ENCODE measurements at places on chromosomes 6 and 20. TPM values are rescaled to one million over a fixed set of nuclear protein-coding genes. Genes with fewer than 3 reads are reported as not detected.

RBPJL gene
- total RNA-seq = not detected

TAF4 gene
- 5.7 TPM for total RNA-seq

FGD2 gene
- total RNA-seq = 0.33 TPM

PRDM1 gene
- total RNA-seq = not detected

SLC17A1 gene
- total RNA-seq = not detected

PGC gene
- total RNA-seq = not detected

POU5F1 gene
- 4.3 TPM for total RNA-seq

FAM83B gene
- not detected for total RNA-seq

GRCh38 chr20:309841-310644 is 12.7 kb downstream of the ZCCHC3 start:
- DNase-seq = peak; percentile 97

DNA sequence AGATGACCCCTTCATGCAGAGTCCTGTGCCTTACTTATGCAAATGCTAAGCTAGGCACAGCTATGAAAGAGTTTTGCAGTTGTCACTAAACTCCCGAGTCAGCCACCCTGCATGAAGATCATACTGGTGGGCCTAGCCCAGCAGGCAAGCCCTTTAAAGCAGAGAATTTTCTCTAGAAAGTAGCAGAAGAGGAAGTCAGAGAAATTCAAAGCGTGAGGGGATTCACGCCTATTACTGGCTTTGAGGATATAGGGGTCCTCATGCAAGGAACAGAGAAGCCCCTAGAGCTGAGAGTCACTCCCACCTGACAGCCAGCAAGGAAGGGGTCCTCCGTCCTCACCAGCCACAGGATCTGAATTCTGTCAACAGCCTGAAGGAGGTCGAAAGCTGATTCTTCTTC is 54.6 kb downstream of the MYB start:
- DNase-seq = no peak

- DNase-seq = no peak
Measured at GRCh38 chr6:5828296-5828695, 178.4 kb downstream of the NRN1 start.

GRCh38 chr6:139521338-139521737 is 146.9 kb upstream of the CITED2 start:
- DNase-seq = no peak

- no peak for DNase-seq
Measured at GRCh38 chr6:130409418-130410100, 43.7 kb downstream of the TMEM200A start.

DNA sequence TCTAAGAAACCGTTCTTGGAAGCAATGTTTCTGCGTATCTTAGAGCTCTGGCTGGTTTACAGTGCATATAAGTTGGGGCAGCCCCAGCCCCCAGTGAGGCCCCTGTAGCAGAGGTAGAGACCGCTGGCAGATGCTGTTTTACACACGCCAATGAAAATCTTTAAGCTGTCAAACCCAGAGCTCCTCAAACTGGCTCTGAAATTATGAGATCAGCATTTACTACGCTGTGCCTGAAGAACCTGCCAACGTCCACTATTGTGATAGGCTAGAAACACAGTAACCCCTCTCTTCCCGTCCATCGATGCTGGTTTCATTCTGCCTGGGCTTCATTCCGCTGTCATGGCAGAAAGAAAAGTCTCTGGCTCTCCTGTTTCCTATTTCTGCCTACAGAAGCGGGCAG is 160.6 kb downstream of the SMOC2 start:
- no peak for DNase-seq

DNA sequence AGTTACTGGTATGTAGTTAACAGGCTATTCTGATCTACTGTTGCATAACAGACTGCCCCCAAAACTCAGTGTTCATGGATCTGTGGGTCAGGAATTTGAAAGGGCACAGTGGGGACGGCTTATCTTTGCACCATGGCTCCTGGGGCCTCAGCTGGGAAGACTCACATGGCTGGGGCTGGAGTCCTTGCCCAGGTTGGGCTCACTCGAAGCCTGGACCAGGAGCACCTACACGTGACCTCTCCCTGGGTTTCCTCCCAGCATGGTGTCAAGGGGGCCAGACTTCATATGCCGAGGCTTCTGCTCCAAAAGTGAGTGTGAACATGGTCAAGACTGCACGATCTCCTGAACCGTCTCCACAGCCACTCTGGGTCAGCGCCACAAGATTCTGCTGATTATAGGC is 11.7 kb downstream of the SYNDIG1 start:
- DNase-seq = no peak

DNA sequence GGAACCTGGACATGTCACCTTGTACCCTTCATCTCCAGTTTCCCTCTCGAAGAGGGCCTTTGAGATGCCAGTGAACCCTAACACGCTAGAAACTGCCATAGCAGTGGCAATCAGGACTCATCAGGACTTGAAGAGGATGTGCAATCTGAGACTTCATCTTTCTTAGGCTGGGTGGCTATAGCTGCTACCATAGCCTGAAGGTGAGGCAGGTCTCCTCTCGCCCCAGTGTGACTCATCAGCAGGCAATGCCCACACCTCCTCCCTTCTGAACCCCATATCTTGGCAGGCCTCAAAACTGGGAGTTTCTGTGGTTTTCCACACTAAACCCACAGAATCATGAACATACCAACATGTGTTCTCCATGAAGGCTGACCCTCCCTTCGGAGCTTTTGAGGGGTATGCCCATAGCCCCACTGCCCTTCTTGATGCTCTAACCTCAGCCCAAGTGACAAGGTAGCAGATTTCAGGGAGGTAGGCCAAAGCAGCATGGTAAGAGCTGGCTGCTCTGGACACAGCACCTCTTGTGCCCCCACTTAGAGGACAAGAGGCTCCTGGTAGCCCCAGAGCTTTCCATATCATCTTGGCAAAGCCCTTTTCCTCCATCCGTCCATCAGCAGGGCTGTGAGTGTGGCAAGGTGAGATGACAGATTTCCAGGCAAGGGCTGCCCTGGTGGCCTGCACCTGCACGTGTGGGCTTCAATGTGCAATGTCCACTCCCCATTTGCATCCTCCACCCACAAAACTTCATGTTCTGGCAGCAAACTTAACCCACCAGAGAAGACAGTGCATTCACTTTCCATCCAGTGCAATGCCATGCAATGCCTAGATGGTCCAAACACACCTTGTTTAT is 2.6 kb downstream of the BLCAP start:
- DNase-seq = peak; percentile 23

GRCh38 chr6:152054441-152054840 is 247.0 kb downstream of the ESR1 start:
- DNase-seq = no peak

DNA sequence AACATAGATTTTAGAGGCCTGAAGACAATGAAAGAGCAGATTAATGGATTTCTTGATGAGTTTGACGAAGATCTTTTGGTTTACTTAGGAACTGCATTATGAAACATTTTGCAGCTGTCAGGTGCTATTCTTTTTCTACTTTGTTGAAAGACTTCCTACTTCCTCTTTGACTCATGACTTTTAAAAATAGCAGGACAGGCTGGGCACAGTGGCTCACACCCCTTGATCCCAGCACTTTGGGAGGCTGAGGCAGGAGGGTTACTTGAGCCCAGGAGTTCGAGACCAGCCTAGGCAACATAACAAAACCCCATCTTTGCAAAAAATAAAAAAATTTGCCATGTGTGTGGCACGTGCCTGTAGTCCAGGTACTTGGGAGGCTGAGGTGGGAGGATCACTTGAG is 52.0 kb downstream of the ITCH start:
- no peak for DNase-seq

GRCh38 chr6:153814136-153814535 is 224.9 kb upstream of the OPRM1 start:
- DNase-seq = no peak

- no peak for DNase-seq
Measured at GRCh38 chr6:3061501-3061941, 6.8 kb upstream of the RIPK1 start.

GRCh38 chr20:55746723-55747122 is 258.6 kb downstream of the CBLN4 start:
- no peak for DNase-seq

DNA sequence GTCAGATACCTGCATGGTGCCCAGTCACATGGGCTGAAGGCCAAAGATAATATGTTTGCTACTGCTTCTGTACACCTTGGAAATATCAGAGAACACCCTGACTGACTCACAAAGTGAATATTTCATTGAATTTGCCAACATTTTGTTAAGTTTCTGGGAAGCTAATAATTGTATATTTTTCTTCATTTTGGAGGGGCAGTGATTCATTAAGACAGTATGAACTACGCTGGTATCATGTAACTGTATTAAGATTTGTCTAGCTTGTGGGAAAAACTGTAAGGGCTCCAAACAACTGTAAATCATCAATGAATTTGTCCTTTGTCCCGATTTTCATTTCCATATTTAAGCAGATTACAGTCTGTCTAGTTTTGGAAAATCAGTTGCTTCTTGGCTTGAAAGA is 102.3 kb upstream of the CCN2 start:
- DNase-seq = no peak

- DNase-seq = no peak
Measured at GRCh38 chr6:48229841-48230240, 118.8 kb upstream of the PTCHD4 start.

DNA sequence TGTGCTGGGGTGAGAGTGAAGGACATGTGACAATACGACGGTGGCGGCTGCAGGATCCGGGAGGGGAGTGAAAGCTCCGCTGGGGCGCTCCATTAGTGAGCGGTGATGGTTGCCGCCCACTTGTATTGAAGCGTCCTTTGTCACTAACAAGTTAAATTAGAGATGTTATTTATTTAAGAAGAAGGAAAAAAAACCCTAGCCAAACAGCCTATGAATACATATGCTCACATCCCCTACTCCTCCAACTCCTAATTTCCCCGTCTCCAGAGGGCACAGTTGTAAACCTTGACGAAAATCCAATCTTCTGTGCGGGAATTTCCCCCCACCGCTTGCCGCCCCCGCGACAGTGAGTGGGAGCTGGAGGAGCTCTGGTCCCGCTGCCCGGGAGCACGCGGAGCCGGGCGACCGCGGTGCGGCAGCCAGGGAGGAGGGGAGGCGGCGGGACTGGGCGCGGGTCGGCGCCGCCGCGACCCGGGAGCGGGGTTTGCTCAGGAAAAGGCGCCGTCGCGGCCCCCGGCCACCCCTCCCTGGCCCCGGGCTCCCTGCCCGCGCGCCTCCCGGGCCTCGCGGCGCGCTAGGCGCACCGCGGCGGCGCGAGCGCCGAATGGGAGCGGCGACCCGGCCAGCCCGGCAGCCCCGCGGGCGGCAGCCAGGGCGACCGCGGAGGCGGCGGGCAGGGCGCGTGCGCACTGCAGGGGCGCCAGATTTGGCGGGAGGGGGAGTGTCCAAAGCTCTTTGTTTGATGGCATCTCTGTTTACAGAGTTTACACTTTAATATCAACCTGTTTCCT is at the start of gene MYB:
TSS of gene MYB (plus strand) at position 767 of the 791 bp plus-strand sequence. CDS start 206 bp downstream, outside the sequence.
- DNase-seq = peak; percentile 50

DNA sequence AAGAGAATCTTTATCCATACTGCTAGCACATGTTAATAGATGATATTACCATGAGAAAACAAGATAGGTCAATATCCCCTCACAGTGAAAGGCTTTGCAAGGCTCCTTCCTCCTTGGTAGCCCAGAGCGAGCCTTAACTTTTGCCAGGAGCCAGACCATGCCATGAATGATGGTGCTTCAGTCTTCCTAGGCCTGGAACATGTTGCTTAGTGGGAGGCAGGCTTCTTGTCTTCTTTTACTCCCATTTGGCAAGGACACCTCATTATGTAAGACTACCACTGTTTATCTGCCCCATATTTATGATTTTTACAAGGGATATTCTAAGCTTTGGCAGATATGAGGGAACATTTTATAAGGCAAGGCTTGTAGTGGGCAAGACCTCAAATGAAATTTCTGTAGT is 90.8 kb downstream of the GJA1 start:
- DNase-seq = no peak

DNA sequence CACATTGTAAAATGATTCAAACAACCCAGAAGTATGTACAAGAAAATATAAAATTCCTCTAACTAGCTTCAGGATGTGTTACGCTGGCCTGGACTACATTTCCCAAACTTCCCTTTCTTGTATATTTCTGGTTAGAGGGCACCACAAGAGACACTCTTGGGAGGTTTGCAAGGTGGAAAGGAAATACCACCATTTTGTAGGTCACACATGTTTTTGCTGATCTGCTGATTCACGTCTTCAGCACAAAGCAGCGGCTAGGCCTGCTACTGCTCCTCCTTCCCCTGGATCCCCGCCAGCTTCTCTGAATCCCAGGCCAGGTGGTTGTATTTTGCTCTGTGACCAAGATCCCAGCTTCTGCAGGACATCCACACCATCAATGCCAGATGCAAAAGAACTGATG is 104.2 kb downstream of the AGPAT4 start:
- DNase-seq = no peak

GRCh38 chr20:1164871-1165270 is 19.9 kb downstream of the TMEM74B start:
- no peak for DNase-seq

GRCh38 chr6:151534576-151534975 is 40.8 kb downstream of the CCDC170 start:
- DNase-seq = peak; percentile 46

GRCh38 chr6:167140589-167141474 is 16.9 kb downstream of the GPR31 start:
- no peak for DNase-seq

DNA sequence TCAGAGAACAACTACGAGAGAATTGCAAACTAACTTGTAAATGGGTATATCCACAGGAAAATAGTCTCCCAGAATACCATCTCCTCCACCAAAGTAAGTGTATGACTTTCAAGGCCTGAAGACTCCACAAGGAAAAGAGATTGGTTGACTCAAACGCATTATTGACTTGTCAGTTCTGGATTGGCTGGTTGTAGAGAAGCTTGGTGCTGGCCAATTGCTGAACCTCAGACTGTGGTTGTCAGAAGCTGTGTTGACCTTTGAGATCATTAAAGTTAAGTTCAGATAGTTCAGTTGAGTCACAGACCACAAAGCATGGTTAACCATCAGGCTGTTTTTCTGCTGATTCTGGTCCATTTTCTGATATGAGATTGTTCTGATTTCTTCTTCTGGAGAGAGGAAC is 388.3 kb downstream of the BMP2 start:
- no peak for DNase-seq

GRCh38 chr20:54980103-54980960 is 504.9 kb downstream of the DOK5 start:
- DNase-seq = peak; percentile 29

DNA sequence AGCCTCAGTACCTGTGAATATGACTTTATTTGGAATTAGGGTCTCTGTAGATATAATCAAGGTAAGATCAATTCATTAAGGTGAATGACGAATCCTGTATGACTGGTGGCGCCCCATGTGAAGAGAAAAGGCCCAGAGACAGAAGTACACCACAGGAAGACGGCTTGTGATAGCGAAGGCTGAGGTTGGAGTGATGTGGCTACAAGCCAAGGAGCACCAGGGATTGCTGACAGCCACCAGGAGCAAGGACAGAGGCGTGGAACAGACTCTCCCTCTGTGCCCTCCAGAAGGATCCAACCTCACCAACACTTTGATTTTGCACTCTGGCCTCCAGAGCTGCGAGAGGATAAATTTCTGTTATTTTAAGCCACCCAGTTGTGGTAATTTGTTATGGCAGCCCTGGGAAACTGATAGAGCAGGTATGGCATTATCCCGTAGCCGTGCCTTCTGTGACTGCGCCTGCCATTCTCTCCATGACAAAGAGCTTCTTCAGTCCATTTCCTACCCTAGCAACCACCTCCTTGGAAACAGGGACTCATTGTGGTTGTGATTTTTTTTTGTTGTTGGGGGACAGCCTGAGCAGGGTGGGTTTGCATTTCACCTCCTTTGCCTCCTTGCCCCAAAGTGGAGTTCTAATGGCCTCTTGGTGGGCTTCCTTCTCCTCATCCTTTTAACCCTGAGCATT is 29.6 kb downstream of the PTK7 start:
- no peak for DNase-seq

GRCh38 chr20:38207621-38208020 is 42.6 kb upstream of the TGM2 start:
- no peak for DNase-seq

Measured in MG63 (cell line).